ENCODE measurements at places on chromosomes 1 and 21.

- DNase-seq = peak; percentile 29
These were observed 39.7 kb downstream of the PALMD start for GRCh38 chr1:99685516-99686180.

- peak; percentile 71 for DNase-seq
These were observed 50.8 kb upstream of the POU3F1 start for GRCh38 chr1:38097284-38097898.

- DNase-seq = no peak
These were observed 5.8 kb upstream of the IKBKE start for GRCh38 chr1:206464456-206464964.

DNA sequence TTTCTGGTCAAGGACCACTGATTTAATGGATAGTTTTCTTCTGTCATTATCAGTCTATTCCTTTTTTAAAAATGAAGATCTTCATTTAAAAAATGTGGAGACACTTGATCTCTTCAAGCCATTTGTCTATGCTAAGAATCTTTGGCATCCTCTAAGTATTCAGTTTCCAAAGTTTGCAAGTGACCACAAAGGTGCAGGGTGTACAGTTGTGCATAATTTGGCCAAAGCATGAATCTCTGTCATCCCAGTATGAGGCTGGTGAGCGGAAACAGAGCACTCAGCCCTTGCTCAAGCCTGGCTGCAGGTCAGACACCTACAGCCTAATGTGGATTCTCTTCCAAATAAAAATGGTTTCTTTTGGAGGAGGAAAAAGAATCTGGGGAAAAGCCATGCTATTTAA is 19.8 kb downstream of the PARP1 start:
- DNase-seq = no peak

DNA sequence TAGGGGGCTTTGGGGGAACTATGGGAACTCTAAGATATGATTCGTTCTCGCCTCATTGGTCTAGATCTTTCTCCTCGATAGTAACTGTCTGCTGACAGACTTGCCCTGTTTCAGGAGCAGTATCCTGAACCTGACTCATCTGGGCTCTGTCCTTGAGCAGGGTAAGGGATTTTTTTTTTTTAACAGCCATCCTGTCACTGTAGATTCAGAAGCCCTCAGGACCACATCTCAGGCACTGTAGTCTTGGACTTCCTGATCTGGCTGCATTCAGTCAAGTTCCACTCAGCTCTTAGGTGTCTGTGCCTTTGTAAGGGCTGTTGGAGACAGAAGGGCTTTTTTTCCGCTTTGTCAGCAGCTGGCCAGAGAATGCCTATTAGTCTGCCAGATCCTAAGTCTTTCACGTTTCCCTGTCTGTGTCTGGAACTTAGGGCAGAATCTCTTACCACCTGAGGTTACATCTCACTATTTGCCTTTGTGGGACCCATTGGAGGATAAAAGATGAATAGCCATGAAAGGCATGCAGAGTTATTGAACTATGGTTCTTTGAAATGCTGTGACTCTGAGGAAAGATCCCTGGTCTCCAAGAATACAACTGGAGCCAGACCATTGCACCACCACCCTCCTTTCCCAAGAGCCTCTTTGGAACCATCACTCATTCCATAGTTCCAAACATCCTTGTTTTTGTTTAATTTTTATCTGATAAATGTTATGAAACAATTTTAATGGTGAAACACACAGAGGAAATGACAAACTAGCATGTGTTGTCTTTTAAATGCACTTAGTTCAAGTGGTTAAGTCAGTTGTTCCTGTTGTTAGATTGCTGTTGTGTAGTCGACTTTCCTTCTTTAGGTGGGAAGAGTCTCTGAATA is 49.7 kb upstream of the MACF1 start:
- no peak for DNase-seq

- DNase-seq = no peak
These were observed 15.3 kb upstream of the SSX2IP start for GRCh38 chr1:84705513-84705912.

DNA sequence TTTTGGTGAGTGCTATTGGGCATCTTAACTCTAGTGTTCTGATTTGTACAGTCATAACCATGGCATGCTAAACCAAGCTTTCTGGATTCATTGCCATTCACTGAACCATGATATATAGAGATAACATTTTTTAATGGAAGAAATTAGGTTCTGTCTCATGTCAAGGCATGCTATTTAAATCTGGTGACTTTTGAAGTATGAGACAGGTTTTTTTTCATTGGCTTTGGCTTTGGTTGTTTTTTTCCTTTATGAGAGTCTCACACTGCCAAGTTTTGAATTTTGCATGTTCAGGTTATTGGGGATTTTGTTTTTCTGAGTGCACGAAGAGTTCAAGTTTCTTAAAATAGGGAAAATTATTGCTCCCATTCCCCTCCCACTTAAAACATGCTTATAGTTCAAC is 141.3 kb upstream of the ADAMTS5 start:
- no peak for DNase-seq

DNA sequence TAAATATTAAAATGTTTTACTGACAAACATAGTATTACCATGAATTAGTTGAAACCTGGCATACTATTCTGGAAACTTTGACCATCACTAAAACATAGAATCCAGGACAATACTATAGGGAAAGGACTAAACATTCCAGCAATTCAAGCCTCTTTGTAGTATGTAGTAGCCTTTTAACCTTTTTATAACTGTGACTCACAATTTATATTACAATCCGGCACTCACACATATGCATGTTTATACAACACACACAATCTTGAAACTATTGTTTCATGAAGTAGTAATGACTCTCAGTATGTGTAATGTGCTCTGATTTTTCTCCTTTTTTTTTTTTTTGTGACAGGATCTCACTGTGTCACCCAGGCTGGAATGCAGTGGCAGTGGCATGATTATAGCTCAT is 64.3 kb downstream of the ANKRD13C start:
- no peak for DNase-seq

DNA sequence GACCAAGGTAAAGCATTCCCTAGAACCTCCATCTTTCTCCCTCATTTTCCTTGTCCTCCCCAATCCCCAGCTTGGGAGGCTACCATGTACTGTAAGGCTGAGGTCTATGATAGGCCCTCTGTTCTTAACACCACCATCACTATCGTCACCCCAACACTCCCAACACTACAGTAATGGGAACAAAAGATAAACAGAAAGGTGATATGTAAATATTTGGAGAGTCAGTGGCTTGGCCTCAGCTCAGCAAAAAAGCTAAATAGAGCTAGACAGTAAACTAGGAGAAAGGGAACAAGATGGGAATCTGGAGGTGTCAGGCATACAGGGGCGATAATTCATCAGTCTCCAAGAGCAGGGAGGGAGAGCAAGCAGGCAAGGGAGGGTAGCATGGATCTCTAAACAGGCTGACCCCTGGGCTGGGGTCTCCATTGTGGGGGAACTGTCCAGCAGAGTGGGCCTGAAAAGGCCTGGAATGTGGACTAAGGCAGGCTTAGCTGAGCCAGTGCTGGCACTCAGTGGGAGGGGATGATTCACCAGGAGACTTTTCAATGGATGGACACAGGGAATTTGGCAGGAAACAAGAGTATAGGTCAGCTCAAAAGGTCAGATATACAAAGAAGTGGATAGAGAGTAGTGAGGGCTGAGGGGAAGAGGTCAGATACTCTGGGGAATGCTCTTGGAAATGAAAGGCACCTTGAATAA is 6.7 kb downstream of the WNT2B start:
- no peak for DNase-seq
